Neuronal stem cell (in vitro differentiated cells): ENCODE measurements at places on chromosomes 6 and 20.

DNA sequence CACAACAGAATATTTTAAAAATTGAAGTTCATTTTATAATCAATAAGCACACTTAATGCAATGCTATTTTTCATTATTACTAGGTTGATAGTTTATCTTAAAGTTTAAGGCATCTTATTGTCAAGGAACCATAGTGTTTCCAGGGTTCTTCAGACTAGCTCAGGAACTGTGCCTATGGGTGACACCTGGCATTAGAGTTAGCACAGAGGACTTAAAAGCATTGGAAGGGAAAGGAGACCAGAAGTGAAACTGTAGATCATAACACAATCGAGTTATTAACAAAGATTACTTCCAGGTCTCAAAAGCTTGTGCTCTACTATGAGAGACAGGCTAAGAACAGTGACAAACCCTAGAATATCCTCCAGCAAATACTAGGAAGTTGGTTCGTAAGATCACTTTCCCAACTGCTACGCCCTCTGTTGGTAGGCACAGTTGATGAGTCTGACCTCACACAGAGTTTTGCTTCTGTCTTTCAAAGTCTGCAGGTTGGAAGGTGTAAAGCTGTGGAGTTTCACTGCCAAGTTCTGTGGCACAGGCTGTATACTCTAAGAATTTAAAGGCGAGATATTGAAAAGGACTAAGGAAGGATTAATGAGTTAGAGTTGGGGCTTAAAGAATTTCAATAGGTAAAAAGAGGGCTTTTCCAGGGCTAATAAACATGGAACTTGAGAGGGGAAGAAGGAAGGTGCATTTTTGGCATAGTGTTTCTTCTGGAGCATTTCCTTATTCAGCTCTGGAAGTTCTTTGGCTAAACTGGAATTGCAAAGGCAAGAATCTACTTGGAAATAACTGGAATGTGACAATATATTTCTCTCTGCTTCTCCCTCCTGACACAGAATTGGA is 531.3 kb upstream of the JAG1 start:
- peak; percentile 56 for DNase-seq

DNA sequence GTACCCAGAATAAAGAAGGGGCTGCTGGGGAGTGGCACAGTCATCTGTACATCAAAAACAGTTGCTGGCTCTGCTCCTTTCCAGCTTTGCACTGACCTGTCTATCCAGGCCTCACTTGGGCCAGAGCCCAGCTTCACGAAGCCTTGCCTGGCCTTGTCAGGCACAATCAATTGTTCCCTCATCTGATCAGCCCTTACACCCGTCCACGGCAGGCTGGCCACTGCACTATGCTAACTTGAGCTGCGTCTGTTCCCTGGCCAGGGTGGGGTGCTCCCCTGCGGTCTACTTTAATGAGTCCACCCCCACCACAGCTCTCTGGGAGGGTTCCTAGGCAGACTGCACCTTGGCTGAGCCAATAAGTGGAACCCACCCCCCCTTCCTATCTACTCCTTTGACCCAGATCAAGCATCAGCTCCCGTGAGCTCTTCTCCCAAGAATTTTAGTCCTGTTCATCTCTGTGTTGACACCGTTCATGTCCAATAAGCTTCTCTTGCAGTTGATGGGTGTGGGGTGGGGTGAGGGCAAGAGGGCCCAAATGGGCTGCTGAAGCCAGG is 74.3 kb upstream of the MLN start:
- no peak for DNase-seq

- no peak for DNase-seq
These were observed 49.9 kb upstream of the TOP1 start for GRCh38 chr20:40978761-40979160.

- DNase-seq: no peak
These were observed 83.4 kb upstream of the PRL start for GRCh38 chr6:22380236-22380635.

- no peak for DNase-seq
These were observed 178.4 kb upstream of the AGPAT4 start for GRCh38 chr6:161452241-161452640.

DNA sequence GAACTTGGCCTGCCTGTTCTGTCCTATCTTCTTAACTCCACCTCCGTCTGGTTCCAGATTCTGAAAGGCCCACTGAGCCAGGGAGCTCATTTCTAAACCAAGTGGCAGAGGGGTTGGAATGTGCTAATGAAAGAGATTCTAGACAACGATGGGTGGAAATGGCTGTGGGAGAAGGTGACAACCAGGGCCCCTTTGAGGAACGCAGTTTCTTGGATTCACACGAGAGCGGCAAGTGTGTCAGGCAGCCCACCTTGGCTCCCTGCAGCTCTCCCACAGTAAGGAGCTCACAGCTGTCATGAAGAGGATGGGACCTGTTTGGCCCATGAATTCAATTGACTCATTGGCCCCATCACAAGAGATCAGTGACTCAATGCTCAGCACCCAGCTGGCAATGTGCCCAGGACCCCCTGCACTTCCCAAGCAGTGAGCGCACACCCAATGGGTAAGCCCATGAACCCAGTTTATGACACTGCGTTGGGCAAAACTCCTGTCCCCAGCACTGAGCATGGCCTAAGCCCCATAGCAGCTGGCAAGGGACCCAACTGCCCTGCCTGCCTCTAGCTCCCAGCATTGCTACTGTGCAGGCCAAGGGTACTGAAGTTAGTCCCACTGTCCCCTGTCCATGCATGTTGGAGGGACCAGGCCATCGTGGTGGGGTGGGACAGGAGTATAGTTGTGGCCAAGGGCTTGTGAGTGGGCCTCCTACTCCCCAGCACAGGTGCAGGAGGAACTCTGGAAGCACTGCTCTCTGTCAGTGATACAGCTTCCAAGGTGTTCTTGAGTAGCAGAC is 16.4 kb downstream of the MRPS18A start:
- DNase-seq: no peak

GRCh38 chr6:15423286-15423993 is 177.6 kb downstream of the JARID2 start:
- DNase-seq: no peak

GRCh38 chr20:4138056-4138455 is 122.7 kb upstream of the RNF24 start:
- no peak for DNase-seq

GRCh38 chr6:9783567-9783966 is 631.3 kb downstream of the TFAP2A start:
- no peak for DNase-seq
